ENCODE measurements at places on chromosomes 5 and 9.

GRCh38 chr9:124438091-124438490 is 12.2 kb upstream of the ADGRD2 start:
- no peak for DNase-seq

- DNase-seq = no peak
Observed at GRCh38 chr9:20658677-20659473, 25.2 kb upstream of the FOCAD start.

GRCh38 chr5:138402640-138403039 is 36.2 kb upstream of the REEP2 start:
- no peak for DNase-seq

DNA sequence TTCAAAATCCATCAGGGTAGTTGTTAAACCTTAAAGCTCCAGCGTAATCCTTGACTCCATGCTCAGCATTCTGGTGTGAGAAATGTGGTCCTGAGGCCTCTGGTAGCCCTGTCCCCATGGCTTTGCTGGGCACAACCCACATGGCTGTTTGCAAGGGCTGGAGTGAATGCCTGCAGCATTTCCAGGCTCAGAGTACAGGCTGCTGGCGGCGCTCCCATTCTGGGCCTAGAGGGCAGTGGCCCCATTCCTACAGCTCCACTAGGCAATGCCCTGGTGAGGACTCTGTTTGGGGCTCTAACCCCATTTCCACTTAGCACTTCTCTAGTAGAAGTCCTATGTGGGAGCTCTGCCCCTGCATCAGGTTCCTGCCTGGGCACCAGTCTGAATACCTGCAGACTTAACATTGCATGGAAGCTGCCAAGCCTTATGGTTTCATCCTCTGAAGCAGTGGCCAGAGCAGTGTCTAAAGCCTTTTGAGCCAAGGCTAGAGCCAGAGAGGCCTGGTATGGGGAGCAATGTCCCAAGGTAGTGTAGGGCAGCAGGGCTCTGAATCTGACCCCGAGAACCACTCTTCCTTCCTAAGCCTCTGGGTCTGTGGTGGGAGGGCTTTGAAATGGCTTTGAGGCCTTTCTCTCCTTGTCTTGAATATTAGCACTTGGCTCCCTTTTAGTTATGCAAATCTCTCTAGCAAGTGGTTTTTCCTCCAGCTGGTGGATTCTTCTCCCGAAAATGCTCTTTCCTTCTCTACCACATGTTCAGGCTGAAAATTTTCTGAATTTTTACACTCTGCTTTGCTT is 5.8 kb upstream of the ALDH1A1 start:
- no peak for DNase-seq

DNA sequence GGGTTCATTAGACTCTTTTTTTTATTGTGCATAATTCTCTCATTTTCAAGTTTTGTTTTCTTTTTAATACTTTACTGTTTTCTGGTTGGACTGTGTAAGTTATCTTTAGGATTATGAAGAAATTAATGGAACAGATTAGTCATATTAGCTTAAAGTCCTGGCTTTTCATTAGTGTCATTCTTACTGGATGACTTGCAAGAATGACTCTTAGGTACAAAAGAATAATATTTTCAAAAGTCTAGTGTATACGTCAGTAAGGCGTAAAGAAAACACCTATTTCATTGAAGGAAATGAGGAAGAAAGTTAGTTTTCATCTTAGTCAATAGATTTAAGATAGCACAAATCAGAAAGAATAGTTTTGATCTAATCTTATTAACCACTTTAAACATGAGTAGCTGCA is 20.4 kb downstream of the UHRF2 start:
- DNase-seq = no peak

- DNase-seq = no peak
Observed at GRCh38 chr9:35163413-35163812, 1.6 kb downstream of the UNC13B start.

- DNase-seq = no peak
Observed at GRCh38 chr5:74642543-74642863, 2.0 kb upstream of the ENC1 start.

Measured in CD4-positive, alpha-beta T cell treated with Interleukin-6 at 100 ng/mL for 8 hours (primary cell).